ENCODE measurements at places on chromosomes 13 and 19. TPM values are rescaled to one million over a fixed set of nuclear protein-coding genes. Genes with fewer than 3 reads are reported as not detected.

Gene NLRP8
- not detected for total RNA-seq

DNA sequence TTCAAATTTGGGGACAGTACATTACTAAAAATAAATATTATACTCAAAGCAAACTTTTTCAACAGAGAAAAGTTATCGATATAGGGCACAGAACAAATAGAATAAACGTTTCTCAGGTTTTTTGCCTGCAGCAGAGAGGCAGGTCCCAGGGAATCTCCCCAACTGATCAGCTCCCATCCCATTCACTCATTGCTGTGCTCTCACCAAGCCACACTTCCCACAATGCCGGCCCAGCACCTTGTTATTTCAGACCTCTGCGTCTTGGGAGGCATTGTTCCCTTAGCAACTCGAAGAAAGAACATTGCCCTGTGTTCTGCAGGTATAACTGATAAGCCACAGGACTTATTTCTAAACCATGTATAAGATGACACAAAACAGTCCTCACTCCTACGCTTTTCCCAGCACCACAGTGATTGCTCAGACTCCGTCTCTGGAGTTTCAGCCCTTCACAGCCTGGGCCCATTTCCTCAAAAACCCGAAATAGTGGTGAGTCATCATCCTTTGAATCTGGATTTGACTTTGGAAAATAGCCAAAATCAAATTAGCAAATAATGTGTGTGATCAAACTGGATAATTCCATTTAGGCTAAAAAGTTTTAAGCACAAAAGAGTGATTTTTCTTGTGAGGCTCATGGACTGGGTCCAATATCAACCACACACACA lies 100.4 kb downstream of the DCLK1 start:
- no peak overlapping the region for H3K27ac ChIP-seq
- H3K27me3 ChIP-seq = no peaks in the 10 kb centered on the region
- no peaks in the 10 kb centered on the region for H3K36me3 ChIP-seq

DNA sequence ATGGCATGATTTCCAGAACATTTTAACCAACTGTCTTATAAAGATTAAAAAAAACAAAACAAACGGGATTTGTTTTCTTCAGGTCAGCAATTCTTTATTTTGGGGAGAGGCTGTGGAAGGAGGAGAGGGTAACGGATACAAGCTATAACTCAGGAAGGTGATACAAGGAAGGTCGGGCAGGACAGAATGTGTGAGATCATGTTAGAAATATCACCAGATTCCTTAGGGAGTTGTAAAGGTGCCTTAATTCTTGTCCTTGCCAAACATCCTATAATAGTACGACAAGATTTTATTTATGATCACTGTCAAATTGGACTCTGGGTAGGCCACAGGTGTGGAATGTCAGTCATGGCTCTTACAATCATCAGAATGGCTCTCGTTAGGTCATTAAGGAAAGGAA lies 503.1 kb downstream of the DIAPH3 start:
- H3K27ac ChIP-seq = no peak overlapping the region
- no peaks in the 10 kb centered on the region for H3K4me1 ChIP-seq

- no peaks in the 10 kb centered on the region for H3K36me3 ChIP-seq
- peaks cover 26% of the 10 kb centered on the region for H3K4me1 ChIP-seq
- H3K27me3 ChIP-seq = no peaks in the 10 kb centered on the region
These were observed 1.3 kb upstream of the CALM3 start for GRCh38 chr19:46599716-46600373.

- H3K4me1 ChIP-seq = peaks cover 19% of the 10 kb centered on the region
- H3K36me3 ChIP-seq = no peaks in the 10 kb centered on the region
- no peak for DNase-seq
- H3K27ac ChIP-seq = no peak overlapping the region
These were observed 14.8 kb downstream of the DOCK9 start for GRCh38 chr13:98962901-98963590.

DNA sequence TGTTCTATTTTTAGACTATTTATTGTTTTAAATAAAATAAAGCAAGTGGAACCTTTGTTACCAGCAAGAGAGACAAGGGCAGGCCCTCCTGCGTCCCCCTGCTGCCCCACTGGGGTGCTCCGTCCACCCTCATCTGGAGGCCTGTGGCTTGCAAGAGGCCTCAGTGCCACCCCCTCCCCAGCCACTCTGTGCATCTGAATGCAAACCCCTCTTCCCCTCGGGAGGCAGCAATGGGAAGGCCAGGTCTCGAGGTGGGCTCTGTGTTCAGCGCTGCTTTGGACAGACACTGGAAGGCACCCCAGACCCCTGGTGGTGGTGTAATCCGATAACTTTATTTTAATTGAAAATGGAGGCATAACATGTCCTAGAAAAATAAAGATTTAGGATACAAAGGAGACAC lies 4.6 kb downstream of the SIX5 start:
- H3K4me3 ChIP-seq = no peak overlapping the region
- no peak overlapping the region for H3K27ac ChIP-seq
- H3K36me3 ChIP-seq = no peaks in the 10 kb centered on the region
- no peak for DNase-seq

GRCh38 chr13:76339649-76340048 lies 546.6 kb downstream of the KCTD12 start:
- H3K4me1 ChIP-seq = no peaks in the 10 kb centered on the region
- no peaks in the 10 kb centered on the region for H3K36me3 ChIP-seq
- H3K4me3 ChIP-seq = no peak overlapping the region
- no peaks in the 10 kb centered on the region for H3K27me3 ChIP-seq

Gene CD37
- total RNA-seq = 30.3 TPM

DNA sequence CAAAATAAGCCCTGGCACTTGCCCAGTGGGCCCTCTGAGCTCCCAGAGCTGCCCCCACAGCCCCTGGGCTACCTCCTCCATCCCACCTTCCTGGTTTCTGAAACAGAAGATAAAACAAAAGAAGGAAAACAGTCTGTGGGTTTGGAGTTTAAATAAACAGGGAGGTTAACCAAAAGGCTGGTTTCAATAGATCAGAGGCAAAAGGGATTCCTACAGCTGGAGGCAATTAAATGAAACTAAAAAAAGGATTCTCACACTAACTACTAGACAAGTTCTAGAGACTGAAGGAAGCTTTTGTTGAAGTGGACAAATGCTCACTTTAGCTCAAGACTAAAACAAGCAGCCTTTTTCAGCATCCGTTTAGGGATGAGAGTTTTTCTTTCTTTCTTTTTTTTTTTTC lies 569.8 kb downstream of the FGF9 start:
- no peak overlapping the region for H3K27ac ChIP-seq
- H3K27me3 ChIP-seq = no peaks in the 10 kb centered on the region
- no peaks in the 10 kb centered on the region for H3K4me1 ChIP-seq
- no peak for DNase-seq

Gene TSHZ3
- 5.9 TPM for total RNA-seq

Gene LHB
- total RNA-seq = not detected

Gene RTBDN
- not detected for total RNA-seq

Gene SLC6A16
- total RNA-seq = not detected

- H3K27me3 ChIP-seq = peaks cover 37% of the 10 kb centered on the region
- no peaks in the 10 kb centered on the region for H3K36me3 ChIP-seq
- no peak for DNase-seq
- H3K27ac ChIP-seq = no peak overlapping the region
- H3K4me1 ChIP-seq = no peaks in the 10 kb centered on the region
These were observed 104.4 kb upstream of the LSM14A start for GRCh38 chr19:34067861-34068271.

DNA sequence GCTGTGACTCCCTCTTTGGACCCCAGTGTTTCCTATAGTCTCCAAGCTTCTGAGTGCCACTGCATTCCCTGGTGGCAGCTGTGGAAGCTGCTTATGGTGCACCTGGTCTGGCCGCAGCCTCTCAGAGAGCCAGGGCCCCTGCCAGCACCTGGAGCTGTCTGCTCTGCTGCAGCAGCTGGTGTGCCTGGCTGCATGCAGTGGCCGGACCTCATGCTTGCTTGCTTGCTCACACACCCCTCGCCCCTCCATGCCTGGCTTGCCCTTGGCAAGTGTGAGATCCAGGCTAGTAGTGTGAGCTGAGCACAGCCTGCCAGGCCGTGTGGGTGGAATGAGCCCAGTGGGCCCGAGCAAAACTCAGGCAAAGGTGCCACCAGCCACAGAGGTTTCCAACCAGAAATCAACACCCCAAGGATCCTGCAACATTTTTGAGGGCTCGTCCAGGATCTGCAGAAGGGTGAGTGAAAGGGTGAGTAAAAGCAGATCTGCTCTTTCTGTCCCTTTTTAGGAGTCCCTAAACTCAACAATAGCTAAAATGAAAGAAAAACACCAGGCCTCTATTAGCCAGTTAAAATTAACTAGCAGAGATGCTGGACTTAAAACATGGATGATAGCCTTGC lies 7.6 kb upstream of the MLLT1 start:
- no peak for DNase-seq
- no peak overlapping the region for H3K4me3 ChIP-seq
- no peak overlapping the region for H3K27ac ChIP-seq
- no peaks in the 10 kb centered on the region for H3K27me3 ChIP-seq

GRCh38 chr19:37936166-37936565 lies 29.2 kb downstream of the SIPA1L3 start:
- H3K4me1 ChIP-seq = peaks cover 26% of the 10 kb centered on the region
- H3K4me3 ChIP-seq = no peak overlapping the region
- peak overlapping the region; percentile 72 for H3K27ac ChIP-seq
- peak; percentile 75 for DNase-seq
- H3K36me3 ChIP-seq = no peaks in the 10 kb centered on the region
- H3K27me3 ChIP-seq = no peaks in the 10 kb centered on the region

Gene GDF15
- 35.0 TPM for total RNA-seq

GRCh38 chr19:28612275-28612769 lies 600.6 kb downstream of the UQCRFS1 start:
- H3K27me3 ChIP-seq = no peaks in the 10 kb centered on the region
- no peaks in the 10 kb centered on the region for H3K4me1 ChIP-seq
- DNase-seq = no peak
- H3K4me3 ChIP-seq = no peak overlapping the region

DNA sequence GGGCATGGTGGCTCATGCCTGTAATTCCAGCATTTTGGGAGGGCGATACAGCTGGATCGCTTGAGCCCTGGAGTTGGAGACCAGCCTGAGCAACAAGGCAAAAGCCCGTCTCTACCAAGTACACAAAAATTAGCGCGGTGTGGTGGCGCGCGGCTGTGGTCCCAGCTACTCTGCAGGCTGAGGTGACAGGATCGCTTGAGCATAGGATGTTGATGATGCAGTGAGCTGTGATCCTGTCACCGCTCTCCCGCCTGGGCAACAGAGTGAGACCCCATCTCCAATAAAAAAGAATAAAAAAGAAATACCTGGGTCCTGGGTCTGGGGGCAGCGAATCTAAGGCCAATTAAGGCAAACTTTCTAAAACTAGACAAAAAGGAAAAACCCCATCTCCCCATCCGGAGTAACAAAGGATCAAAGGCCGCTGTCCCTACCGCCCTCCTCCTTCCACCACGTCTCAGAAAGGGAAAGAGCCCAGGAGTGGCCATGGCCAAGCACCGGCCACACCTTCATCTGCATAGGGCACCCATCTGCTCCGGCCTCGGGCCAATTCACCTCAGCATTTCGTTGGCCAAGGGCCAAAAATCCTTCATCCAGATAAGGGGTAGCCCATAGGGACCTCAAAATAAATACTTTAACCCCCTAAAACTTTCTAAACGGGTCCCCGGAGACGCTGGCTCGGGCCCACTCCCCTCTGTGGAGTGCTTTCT lies 851 bp downstream of the ZNF320 start:
- peak overlapping the region; percentile 88 for H3K27ac ChIP-seq
- H3K4me3 ChIP-seq = peak overlapping the region; percentile 73
- peak; percentile 78 for DNase-seq
- peaks cover 29% of the 10 kb centered on the region for H3K4me1 ChIP-seq
- peaks cover 33% of the 10 kb centered on the region for H3K36me3 ChIP-seq

GRCh38 chr19:16788479-16788878 lies 40.7 kb upstream of the SIN3B start:
- no peak for DNase-seq
- H3K36me3 ChIP-seq = no peaks in the 10 kb centered on the region
- no peaks in the 10 kb centered on the region for H3K27me3 ChIP-seq

GRCh38 chr13:75410207-75410606 lies 71.8 kb downstream of the TBC1D4 start:
- H3K4me3 ChIP-seq = no peak overlapping the region
- H3K4me1 ChIP-seq = no peaks in the 10 kb centered on the region
- H3K27ac ChIP-seq = no peak overlapping the region
- no peak for DNase-seq

- no peak for DNase-seq
- H3K27ac ChIP-seq = no peak overlapping the region
- no peak overlapping the region for H3K4me3 ChIP-seq
- no peaks in the 10 kb centered on the region for H3K4me1 ChIP-seq
- H3K27me3 ChIP-seq = no peaks in the 10 kb centered on the region
- no peaks in the 10 kb centered on the region for H3K36me3 ChIP-seq
These were observed 16.9 kb downstream of the TMPRSS9 start for GRCh38 chr19:2376784-2377519.

Gene TMEM91
- 42.6 TPM for total RNA-seq

DNA sequence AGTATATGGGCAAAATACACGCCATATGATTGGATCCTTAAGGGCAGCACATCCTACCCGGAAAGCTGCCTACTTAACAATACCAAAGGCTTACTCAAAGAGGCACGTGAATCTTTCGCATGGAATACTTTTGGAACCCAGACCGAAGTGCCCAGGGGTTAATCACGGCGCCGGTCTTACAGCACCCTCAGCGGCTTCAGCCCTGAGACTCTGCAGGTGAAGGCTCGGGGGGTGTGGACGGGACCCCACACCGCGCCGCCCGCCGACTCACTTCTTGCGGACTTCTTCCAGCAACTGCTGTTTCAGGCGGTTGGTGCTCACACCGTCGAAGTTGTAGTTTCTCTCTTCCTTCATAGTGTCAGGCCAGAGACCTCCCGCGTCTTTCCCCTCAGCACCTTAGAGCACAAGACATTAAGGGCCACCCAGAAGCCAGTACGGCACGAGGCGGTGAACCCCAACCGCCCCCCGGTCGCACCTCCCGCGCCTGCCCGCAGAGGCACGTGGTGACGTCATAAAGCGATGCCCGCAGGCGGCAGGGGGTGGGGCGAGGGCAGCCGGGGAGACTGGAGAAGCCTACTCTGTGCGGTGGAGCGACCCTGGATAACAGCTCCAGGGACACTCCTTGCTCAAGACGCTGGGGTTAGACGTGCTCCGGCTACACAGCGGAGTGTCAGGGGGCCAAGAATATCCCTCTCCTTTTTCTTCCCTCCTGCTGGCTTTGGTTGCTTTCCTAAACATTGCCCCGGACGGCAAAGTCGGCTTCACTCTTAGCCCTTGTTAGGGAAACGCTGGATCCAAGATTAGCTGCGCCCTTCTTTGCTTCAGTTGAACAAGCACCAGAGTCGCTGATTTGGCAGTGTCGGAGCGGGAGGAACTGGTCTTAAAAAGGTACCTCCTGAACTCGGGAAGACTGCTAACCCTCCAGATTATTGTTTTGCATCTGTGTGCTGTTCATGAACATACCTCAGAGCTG lies at the start of gene CCDC169:
TSS of gene CCDC169 (minus strand) at position 449 of the 973 bp plus-strand sequence. CDS start at position 354, 95 bp downstream.
- H3K27me3 ChIP-seq = no peaks in the 10 kb centered on the region
- H3K4me3 ChIP-seq = peak within 1 kb of the TSS; percentile 62
- no peaks in the 10 kb centered on the region for H3K36me3 ChIP-seq
- H3K27ac ChIP-seq = peak within 1 kb of the TSS; percentile 85
- DNase-seq = peak; percentile 77

GRCh38 chr13:34417896-34418295 lies 524.2 kb upstream of the NBEA start:
- no peak overlapping the region for H3K27ac ChIP-seq
- no peaks in the 10 kb centered on the region for H3K4me1 ChIP-seq
- DNase-seq = no peak
- no peak overlapping the region for H3K4me3 ChIP-seq
- no peaks in the 10 kb centered on the region for H3K36me3 ChIP-seq

Gene OR7G3
- not detected for total RNA-seq

Gene ADGRE3
- total RNA-seq = not detected

GRCh38 chr19:23481043-23481442 lies 85.8 kb upstream of the ZNF91 start:
- no peaks in the 10 kb centered on the region for H3K27me3 ChIP-seq
- no peaks in the 10 kb centered on the region for H3K36me3 ChIP-seq
- H3K4me3 ChIP-seq = no peak overlapping the region

Gene TNPO2
- total RNA-seq = 64.2 TPM

Gene LMTK3
- 1.4 TPM for total RNA-seq

Gene PINLYP
- not detected for total RNA-seq

Gene PSG7
- not detected for total RNA-seq

All from stomach (tissue), 19 donors.